ENCODE measurements at places on chromosomes 5 and 9.
A peak's percentile ranks its signal among the peaks of the same experiment; 100 is the strongest.

DNA sequence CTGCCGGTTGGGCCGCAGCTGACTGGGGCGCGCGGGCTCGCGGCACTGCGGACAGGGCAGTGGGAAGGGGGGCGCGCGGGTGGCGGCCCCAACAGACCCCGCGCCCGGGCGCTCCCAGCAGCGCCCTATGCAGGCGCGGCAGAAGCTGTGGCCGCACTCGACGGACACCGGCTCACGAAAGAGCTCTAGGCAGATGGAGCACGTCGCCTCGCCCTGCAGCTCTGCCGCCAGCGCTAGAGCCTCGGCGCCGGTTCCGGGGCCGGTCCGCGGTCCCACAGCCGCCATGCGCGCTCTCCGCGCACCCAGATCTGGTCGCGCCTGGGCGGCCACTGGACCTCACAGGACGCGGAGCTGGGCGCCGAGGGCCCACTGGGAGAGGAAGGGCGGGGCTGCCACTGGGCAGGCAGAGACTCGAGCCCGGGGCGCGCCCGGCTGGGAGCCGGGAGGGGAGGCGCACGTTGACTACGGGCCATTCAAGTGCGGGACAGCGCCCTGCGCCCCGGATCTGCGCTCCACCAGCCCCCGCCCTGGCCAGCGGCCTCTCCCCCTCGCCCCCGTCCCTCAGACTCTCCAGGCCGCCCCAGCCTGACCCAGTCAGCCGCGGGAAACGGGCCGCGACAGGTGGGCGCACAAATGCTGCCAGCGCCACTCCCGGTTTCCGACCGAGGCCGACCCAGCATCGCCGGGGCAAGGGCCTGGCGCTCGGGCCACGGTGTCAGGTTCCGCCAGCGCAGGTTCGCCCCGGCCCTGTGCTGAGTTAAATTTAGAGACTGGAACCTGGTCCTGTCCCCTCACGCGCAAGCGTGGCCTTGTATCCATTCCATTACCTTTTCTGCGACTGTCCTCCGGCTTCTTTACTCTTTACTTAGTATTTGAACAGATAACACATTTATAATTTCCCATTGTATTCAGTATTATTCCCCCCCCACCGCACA, at the start of gene TRIM7:
TRIM7 (minus strand) TSS at position 371 of the 935 bp plus-strand sequence; CDS start at position 285, 86 bp downstream.
- no peak for DNase-seq

DNA sequence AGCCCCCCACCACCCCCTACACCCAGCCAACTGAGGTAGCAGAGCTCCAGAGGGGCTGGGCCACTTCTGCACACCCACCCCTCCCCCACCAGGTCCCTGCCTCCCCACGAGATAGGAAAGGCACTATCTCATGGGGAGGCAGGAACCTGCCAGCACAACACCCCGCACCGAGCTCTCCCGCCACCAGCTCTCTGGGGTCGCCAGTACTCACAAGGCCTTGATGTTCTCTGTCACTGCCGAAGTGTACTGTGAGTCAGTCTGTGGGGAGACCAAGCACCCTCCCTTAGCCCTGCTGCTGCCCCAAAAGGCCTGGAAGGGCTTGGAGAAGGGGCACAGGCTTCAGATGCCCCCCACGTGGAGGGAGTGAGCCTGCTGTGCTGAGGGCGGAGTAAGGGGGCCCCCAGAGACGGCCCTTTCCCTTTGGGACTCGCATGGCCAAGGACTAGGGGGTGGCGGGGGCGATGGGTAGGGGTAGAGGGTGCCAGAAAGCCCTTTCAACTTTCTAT, 5.9 kb downstream of the MGAT4B start:
- DNase-seq = peak; percentile 14

DNA sequence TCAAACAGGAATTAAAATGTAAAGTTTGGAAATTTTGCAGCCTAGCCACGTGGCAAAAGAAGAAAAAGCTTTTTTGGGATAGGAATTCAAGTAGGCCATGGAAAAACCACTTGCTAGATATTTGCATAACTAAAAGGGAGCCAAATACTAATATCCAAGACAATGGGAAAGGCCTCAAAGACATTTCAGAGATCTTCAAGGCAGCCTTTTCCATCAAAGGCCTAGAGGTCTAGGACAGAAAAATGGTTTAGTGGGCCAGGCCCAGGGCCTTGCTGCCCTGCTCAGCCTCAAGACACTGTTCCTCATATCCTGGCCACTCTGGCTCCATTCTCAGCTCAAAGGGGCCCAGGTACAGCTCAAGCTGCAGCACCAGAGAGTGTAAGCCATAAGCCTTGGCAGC, 265.9 kb upstream of the RPS23 start:
- no peak for DNase-seq

DNA sequence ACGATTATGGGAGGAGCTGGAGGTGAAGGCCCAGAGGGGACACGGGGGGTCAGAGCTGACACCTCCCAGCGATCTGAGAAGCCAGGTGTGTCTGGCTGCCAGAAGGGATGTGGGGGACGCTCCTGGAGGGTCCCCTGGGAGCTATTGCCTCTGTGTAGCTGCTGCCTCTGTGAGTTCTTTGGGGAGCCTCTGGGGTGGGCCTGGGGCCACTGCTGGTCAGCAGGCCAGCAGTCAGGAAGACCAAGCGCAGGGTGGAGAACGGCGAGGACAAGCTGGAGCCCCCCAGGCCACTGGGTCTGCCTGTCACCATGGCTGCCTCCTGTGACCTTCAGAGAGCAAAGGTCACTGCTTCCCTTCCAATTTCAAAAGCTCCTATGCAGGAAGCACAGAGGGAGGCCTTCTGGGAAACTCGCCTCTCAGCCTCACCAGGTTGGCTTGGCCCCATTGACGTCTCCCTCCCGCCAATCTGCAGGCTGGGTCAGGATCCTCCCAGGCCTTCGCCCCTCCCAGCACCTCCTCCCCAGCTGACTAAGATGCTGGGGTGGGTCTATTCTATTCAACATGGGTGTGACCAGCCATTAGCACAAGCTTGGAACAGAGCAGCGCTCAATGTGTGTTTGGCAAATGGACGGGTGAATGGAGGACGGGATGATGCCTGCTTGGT, 126.4 kb downstream of the GAPVD1 start:
- DNase-seq = no peak

DNA sequence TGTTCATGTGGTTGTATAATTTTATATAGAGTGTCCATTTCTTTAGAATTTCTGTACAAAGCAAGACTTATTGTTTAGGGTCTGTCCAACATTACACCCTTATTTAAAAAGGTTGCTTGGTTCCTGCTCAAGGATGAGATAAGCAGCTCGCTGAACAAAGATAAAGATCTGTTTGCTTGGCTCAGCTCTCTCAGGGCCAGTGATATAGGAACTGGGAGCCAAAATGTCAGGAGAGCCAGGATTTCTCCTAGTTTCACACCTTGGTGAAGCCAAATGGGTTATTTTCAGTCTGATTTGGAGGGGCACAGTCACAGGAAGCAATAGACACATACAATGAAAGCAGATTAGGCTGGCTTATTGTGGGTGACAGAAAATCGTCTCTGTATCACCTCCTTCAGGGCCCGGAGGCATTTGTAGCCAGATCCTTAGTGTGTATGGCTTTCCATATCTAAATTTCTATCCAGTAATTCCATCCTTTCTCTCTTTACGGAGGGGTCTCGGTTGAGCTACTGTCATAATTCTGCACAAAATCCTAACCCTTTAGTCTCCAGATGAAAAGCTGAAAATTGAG, 396.4 kb downstream of the TMEM232 start:
- no peak for DNase-seq

GRCh38 chr5:108003178-108003577, 332.4 kb upstream of the EFNA5 start:
- no peak for DNase-seq

- DNase-seq = no peak
Observed at GRCh38 chr9:87859137-87859536, 23.5 kb upstream of the SPATA31E1 start.
